ENCODE measurements at places on chromosomes 11 and 22.

- DNase-seq, result no peak
Measured at GRCh38 chr11:64760759-64761420, 1.1 kb upstream of the PYGM start.

DNA sequence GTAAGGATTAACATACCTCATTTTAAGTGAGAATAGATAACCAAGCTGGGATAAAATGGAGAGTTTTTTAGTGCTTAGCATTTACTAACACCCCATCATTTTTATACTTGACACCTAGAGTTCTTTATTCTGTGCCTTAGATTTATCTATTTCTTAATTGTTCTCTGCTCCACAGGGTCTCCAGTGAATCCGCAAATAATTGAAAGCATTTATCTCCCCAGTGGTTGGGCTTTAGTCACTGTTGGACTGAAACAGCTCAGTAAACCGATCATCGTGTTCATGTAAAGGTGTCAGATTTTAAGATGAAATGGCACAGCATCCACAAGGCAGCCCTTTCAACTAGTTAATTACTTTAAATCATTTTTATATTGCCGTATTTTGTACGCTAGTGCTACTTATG is 17.8 kb upstream of the GRIA4 start:
- DNase-seq, result no peak

GRCh38 chr22:38467904-38468442 is at the start of gene KDELR3:
KDELR3 (plus strand) TSS chr22:38468096; CDS start chr22:38468234, 138 bp downstream.
- peak; percentile 71 for DNase-seq

GRCh38 chr11:73652046-73652730 is 5.8 kb downstream of the PLEKHB1 start:
- DNase-seq, result no peak

Measured in activated CD4-positive, alpha-beta T cell treated with anti-CD3 and anti-CD28 coated beads for 48 hours (primary cell).